ENCODE measurements at places on chromosomes 1 and 21. TPM values are rescaled to one million over a fixed set of nuclear protein-coding genes. Genes with fewer than 3 reads are reported as not detected.

- peak within 1 kb of the TSS; percentile 75 for H3K4me3 ChIP-seq
- peaks cover 31% of the 10 kb centered on the region for H3K27me3 ChIP-seq
- H3K4me1 ChIP-seq: peaks cover 12% of the 10 kb centered on the region
- H3K36me3 ChIP-seq: no peaks in the 10 kb centered on the region
- DNase-seq: peak; percentile 65
- H3K27ac ChIP-seq: peak within 1 kb of the TSS; percentile 15
These were observed at the start of gene ENAH for GRCh38 chr1:225652729-225653462. ENAH (minus strand) TSS chr1:225653123; CDS start chr1:225652690, 433 bp downstream.

- no peak overlapping the region for H3K27ac ChIP-seq
- H3K27me3 ChIP-seq: no peaks in the 10 kb centered on the region
- no peaks in the 10 kb centered on the region for H3K4me1 ChIP-seq
- H3K36me3 ChIP-seq: no peaks in the 10 kb centered on the region
These were observed 3.0 kb upstream of the CRB1 start for GRCh38 chr1:197264936-197265567.

DNA sequence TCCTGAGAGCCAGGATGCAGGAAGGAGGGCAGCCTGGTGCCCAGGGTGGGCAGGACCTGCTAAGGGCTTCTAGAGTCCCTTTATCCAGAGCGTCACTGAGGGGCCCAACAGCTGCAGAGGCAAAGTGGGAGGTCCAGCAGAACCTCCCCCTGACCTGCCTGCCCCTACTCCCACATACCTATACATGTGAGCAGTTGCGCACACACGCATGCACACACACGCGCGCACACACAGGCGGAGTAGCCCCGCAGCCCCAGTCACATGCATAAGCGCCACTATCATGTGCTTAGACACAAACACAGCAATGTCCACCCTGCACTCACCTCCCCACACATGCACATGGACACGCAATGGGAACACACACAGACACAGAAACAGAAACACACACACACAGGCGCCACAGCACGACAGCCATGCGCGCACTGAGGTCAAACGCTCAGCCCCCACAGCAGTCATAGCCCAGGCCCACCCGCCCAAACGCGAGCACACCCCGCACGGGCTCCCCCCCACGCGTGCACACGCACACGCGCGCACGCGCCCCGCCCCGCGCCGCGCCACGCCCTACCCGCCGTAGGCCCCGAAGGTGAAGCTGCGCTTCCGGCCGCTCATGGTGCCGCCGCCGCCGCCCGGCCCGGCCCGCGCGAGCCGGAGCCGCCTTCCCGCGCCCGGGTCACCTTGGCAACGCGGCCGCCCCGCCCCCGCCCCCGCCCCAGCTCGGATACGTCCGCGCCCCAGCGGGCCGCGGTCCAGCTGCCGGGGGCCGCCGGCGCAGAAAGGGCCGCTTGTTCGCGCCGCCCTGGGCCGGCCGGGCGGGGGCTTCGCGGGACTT lies 17.7 kb downstream of the RAP1GAP start:
- peak overlapping the region; percentile 34 for H3K27ac ChIP-seq
- peaks cover 16% of the 10 kb centered on the region for H3K27me3 ChIP-seq
- DNase-seq: peak; percentile 64
- H3K4me1 ChIP-seq: peaks cover 13% of the 10 kb centered on the region
- peak overlapping the region; percentile 79 for H3K4me3 ChIP-seq

DNA sequence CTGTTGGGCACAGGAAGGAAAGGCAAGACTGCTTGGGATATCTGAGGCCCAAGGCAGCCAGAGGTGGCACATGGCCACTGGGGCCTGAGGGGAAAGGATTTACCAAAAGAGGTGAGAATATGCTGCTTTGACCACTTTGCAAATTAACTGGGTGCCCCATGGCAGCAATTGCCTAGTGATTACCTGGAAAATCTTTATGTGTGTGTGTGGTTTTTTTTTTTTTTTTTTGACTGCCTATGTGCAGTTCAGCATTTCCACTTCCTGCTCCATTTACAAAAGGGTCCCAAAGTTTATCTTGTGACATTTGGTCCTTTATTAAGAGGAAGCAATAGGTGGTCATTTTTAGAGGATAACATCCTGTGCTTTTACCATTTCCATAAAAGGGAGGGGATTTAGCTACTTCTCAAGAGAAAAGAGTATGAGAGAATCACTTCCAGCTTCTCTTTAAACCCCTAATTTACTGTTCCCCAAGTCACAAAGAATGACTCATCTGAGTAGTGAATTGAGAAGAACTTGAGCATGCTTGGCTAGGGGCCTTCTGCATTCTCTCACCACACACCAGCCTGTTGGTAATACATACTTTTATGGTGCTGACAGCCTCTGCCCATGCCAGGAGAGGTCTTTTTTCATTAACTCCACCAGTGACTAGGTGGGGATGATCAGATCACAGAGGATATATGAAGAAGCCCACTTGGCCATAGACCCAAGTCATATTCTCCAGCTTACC lies 52.1 kb downstream of the SYDE2 start:
- H3K27ac ChIP-seq: peak overlapping the region; percentile 56
- no peaks in the 10 kb centered on the region for H3K36me3 ChIP-seq
- peaks cover 2% of the 10 kb centered on the region for H3K27me3 ChIP-seq
- peak; percentile 41 for DNase-seq

The PCSK9 gene
- not detected for total RNA-seq

GRCh38 chr1:160756849-160757201 lies 17.8 kb downstream of the SLAMF7 start:
- peaks cover 17% of the 10 kb centered on the region for H3K36me3 ChIP-seq
- no peak overlapping the region for H3K4me3 ChIP-seq
- no peak for DNase-seq
- peak overlapping the region; percentile 11 for H3K27ac ChIP-seq

- peaks cover 7% of the 10 kb centered on the region for H3K4me1 ChIP-seq
- no peak overlapping the region for H3K4me3 ChIP-seq
These were observed 32.5 kb downstream of the KIAA1614 start for GRCh38 chr1:180945151-180945550.

DNA sequence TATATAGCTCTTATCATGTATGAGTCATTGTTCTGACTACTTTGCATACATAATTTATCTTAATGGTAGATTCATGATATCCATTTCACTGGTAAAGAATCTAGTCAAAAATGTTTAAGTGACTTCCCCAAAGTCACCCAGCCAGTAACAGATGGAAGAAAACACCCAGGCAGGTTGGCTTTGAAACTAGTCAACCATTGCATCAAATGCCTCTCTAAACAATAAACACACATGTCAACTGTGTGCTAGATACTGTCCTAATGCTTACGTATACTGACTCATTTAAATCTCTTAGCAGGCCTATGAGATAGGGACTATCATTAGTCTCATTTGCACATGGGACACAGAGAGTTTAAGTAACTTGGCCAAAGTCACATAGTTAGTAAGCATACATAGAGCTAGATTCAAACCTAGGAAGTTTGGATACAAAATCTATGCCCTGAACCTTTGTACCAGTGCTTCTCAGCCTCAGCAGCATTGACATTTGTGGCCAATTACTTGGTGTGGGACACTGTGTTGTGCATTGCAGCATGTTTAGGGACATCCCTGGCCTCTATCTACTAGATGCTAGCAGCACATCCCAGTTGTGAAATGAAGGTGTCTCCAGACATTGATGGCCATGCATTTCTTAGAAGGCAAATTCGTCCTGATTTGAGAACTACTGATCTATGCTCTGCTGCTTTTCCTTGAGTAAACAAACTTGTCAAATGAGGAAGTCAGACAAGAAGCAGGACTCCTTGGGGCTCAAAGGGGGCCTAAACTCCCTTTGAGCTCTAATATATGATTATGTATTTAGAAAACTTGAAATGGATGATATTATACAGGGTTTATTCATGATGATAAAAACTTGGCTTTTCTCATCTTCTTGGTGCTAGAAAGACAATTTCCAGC lies 316.3 kb downstream of the KCNH1 start:
- no peaks in the 10 kb centered on the region for H3K36me3 ChIP-seq
- no peak overlapping the region for H3K4me3 ChIP-seq

The ST6GALNAC3 gene
- total RNA-seq: 0.73 TPM
